ENCODE measurements at places on chromosomes 12 and 14.

- DNase-seq: no peak
Measured at GRCh38 chr14:43901911-43902673, 605.0 kb downstream of the FSCB start.

DNA sequence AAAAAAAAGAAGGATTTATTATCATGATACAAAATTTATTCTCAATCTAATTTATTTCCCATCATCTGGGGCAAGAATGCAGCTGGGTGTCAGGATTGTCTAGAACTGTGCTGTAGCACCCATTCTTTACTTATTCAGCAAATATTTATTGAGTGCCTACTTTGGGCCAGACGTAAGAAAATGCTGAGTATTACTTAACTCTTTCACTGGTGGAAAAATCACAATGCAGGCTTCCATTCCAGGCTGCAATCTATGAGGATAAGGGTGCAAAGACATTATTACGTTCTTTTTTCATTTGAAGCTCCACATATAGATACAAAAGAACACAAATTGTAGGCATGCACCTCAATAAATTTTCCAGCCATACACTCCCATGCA lies 86.0 kb upstream of the CDKN3 start:
- DNase-seq: no peak

DNA sequence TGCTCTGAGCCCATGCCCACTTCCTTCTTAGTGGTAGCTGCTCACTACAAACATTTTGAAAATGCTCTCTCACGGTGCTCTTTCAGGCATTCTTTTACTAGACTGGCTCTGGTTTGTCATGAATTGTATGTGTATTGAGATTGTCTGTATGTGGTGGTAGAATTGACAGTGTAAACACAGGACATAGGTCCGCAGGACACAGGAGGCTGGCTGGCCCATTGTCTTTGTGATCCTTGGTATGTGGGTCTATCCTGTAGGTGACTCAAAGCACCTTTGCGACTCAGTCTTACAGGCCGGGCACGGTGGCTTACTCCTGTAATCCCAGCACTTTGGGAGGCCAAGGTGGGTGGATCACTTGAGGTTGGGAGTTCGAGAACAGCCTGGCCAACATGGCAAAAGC lies 250.9 kb downstream of the C12orf75 start:
- no peak for DNase-seq

GRCh38 chr14:58797010-58797429 lies 159.3 kb downstream of the DACT1 start:
- DNase-seq: no peak

DNA sequence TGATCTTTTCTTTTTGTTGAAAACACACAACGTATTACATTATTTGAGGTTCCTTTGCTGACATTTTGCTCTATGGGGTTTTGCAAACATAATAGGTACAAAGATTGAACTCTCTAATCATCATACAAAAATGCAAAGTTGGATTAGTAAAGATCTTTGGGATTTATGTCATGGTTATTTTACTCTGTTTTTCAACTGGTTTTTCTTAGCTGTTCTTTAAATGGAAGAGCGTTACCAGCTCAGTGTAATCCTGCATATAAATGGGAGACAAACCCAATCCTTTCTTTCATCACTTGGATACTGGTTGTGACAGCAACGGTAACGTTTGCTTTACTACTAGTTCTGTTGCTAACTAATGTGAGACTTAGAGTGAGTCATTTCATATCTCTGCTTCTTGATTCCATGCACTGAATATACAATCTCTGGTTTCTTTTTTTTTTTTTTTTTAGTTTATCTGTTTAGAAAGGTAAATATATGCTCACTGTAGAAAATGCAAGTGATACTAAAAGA lies 104.9 kb upstream of the NOVA1 start:
- DNase-seq: no peak
